ENCODE measurements at places on chromosomes 16 and 17. TPM values are rescaled to one million over a fixed set of nuclear protein-coding genes. Genes with fewer than 3 reads are reported as not detected.
A peak's percentile ranks its signal among the peaks of the same experiment; 100 is the strongest.

- no peak for DNase-seq
Observed at GRCh38 chr17:71011391-71011790, 842.1 kb downstream of the KCNJ2 start.

The AIPL1 gene
- total RNA-seq: not detected

GRCh38 chr17:78359321-78359996 lies 418 bp downstream of the SOCS3 start:
- no peak for DNase-seq

DNA sequence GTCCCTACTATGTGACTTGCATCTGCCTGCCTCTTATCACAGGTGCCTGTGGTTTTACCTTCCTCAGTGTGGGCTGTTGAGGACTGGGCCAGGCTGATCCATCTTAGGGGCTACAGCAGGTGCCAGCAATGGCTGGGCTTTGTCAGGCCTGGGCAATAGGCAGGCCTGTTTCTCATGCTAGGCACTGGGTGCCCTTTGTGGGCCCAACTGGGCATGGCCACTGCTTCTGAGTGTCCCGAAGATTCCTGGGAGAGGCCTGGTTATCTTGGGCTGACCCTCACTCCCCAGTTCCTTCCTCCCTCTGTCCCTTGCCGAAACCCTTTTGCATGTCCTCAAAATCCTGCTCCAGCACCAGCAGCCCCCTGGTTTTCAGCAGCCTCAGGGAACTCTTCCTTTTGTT lies 1024.9 kb downstream of the KCNJ18 start:
- DNase-seq: no peak

- no peak for DNase-seq
Observed at GRCh38 chr17:80646328-80646727, 101.7 kb downstream of the RPTOR start.

- no peak for DNase-seq
Observed at GRCh38 chr17:68182940-68183551, 64.8 kb upstream of the AMZ2 start.

- no peak for DNase-seq
Observed at GRCh38 chr16:21608639-21609328, 9.4 kb downstream of the METTL9 start.

DNA sequence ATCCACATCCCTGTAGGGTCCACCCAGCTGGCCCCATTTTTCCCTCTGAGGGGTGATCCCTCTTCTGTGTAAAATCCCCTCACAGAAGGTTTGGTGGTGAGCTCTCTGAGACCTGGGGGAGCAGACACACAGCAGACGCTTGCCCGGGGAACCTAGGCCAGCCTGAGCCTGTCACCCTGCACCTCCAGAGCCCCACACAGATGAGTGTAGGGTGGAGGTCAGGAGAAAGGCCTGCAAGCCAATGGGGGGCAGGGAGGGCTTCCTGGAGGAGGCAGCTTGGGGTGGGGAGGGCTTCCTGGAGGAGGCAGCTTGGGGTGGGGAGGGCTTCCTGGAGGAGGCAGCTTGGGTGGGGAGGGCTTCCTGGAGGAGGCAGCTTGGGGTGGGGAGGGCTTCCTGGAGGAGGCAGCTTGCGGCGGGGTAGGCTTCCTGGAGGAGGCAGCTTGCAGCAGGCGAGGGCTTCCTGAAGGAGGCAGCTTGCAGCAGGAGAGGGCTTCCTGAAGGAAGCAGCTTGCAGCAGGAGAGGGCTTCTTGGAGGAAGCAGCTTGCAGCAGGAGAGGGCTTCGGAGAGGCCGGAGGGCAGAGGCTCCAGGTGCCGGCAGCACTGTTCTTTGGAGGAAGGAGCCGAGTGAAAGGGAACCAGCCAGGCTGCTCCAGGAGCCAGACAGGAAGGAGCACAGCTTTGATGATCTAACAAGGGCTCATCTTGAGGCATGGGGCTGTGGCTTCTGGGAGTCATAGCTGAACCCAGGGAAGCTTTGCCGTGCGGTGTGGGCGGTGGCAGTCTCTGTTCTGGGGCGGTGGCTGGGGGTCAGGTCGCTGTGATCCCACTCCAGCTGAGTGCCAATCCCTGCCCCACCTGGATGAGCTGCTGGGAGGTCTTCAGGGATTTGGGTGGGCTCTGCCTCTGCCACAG lies 83.7 kb upstream of the ZNF469 start:
- DNase-seq: no peak

The SCNN1B gene
- 1.3 TPM for total RNA-seq

GRCh38 chr17:47741793-47742145 lies 8.7 kb downstream of the TBX21 start:
- DNase-seq: no peak

The TMEM220 gene
- 15.4 TPM for total RNA-seq

DNA sequence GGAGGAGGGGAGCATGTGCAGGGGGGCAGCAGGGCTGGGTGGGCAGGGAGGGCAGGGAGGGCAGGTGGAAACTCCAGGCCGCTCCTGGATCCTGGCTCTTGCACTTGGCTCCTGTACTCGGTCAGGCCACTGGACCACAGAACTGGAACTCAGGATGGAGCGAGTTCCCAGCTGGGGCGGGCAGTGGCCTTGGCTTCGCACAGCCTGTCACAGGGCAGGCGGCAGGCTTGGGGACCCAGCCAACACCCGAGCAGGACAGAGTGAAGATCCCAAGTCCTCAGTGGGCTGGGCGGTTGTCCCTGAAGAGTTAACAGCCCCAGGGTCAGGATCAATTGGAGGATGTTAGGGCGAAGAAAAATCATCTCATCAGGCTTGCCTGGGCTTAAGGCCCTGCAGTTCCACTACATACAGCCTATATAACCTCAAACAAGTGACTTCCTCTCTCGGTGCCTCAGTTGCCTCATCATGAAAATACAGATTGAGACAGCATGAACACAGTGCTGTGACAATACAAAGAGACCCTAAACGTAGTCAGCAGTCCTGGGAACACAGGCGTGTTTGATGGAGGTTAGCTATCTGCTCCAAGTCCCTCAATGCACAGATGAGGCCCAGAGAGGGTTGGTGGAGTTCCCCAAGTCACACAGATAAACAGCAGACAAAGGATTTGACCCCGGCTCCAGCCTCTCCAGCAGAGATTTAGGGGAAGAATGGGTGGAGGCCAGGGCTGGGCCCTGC lies 21.9 kb downstream of the ZNF423 start:
- DNase-seq: peak; percentile 69

The CCL13 gene
- 5.4 TPM for total RNA-seq

- no peak for DNase-seq
Observed at GRCh38 chr17:68277807-68278206, 13.1 kb downstream of the SLC16A6 start.

DNA sequence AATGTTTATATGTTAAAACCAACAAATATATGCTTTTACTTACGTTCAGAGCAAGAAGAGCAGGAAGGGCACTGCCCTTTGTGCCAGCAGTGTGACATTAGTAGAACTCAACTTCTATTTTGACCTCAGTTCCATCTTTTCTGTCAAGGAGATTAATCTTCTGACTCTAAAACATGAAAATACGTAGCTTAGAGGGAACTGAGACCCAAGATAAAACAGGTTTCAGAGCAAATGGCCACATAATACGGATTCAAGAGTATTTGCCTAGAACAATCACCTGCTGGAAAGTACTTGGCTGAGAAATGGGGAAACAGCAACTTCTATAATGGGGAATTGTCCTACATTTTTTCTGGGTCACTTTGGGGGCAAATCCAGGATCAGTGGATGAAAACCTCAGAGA lies 22.2 kb downstream of the MYL4 start:
- DNase-seq: no peak

GRCh38 chr16:86975445-86975844 lies 341.7 kb downstream of the C16orf95 start:
- DNase-seq: peak; percentile 75

DNA sequence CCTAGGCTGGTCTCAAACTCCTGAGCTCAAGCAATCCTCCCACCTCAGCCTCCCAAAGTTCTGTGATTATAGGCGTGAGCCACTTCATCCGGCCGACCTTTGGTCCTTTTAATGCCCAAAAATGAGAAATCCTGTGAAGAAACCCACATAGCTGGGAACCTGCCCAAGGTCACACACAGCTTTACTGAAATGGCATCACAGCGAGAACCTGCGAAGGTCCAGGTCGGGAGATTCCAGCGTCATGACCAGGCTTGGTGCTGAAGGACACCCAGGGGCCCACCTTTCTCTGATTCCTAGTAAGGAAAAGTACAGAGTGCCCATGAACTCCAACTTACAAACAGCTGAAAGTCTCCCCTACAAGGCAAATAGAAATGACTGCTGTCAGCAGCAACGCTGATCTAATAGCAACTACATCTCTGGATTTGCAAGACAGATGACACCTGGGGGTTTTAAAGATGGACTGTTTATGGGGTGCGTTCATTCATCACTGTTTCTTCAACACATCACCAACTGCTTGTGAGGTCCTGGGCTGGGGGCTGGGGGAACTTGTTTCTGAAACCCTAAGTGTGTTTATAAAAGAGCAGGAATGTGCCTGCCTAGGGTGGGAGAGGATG lies 24.5 kb upstream of the DNAH17 start:
- peak; percentile 26 for DNase-seq

The ENDOV gene
- 18.2 TPM for total RNA-seq

The SHISA9 gene
- total RNA-seq: 0.10 TPM

DNA sequence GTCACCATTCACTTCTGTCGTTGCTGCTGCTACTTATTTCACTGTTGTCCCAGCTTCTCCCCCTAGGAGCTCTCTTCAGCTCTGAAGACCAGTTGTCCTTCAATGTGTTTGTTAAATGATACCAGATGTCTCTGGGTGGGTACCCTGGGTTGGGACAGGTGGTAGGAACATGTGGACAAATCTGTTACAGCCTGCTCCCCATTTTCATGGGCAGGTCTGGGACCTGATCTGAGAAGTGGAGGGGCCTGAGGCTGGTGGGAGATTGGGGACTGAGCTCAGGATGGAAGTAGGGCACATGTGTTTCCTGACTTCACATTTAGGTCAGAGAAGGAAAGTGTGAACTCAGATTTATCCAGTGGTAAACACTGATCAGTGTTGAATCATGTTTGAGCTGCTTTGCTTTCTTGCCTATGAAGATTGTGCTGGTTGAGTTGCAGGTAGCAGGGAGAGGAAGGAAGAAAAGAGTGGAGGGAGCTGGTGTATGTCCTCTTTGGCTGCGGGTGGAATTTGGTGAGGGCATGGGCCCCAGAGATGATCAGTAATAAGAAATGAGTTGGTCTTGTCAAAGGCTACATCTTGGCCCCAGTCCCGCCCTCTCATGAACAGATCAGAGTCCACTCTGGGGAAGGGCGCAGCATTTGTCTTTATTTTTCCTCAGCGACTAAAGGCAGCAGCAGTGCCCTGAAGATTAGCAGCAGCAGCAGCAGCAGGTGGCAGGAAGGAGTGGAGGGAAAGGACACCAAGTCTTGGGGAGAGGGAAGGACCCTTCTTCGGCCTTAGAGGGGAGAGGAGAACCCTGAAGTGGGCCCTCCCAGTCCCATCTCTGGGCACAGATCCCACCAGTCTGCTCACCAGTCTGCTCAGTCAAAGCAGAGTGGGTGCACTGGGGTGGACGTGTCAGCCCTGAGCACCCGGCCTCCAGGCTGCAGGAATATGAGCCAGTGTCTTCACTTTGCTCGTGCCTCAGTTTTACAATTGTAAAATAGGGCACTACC lies 6.1 kb upstream of the EFTUD2 start:
- DNase-seq: peak; percentile 54

The SOX15 gene
- 2.4 TPM for total RNA-seq

GRCh38 chr17:17514361-17514992 lies 18.3 kb upstream of the RASD1 start:
- DNase-seq: peak; percentile 40

- no peak for DNase-seq
Observed at GRCh38 chr16:81469710-81470535, 25.3 kb downstream of the CMIP start.

DNA sequence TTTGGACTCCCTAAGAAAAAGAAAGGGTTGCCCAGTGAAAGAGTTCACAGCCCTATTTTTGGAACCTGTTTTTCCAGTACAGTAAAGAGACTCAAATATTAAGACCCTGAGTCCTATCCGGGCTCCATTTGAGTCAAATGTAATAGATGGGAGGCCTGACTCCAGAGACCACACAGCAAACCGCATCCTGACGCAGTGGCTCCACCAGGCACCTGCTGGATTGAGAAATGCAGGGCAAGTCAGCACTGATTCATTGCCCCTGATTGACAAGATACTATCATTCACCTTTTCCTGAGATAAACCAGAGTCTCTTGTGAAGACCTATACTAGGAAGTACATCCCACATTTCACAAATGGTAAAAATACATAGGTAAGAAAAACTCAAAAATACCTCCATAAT lies 715.7 kb upstream of the SOX9 start:
- DNase-seq: no peak

DNA sequence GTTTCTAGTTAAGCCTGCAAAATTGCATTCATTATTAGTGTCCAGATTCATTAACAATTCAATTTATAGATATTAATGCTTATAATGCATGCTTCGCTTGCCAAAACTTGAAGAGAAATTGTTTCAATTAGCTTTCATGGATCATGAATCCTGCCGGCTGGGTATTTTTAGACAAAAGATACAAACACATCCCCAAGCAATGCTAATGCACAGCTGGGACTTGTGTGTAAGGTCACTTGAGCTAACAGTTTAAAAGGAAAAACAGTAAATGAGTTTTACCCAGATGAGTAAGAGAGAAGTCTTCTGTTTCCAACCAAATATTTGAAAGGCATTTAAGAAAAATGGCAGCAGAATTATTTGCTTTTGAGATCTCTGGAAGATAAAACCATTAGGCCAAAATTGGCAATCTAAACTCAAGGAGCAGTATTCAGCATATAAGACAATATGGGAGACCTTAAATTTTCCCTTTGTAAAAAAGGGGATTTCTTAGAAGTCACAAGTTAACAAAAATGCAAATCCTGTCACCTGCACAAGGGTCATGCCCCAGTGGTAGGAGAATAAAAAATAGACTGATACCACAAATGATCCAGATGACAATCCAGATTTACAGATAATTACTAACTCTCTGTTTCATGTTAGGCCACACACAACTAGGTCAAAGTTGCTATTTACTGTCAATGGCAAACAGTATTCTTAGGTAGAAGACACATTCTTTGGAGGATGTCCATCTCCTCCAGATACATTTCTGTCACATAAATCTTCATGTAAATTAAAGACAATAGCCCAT lies 418.4 kb upstream of the PMFBP1 start:
- DNase-seq: no peak

DNA sequence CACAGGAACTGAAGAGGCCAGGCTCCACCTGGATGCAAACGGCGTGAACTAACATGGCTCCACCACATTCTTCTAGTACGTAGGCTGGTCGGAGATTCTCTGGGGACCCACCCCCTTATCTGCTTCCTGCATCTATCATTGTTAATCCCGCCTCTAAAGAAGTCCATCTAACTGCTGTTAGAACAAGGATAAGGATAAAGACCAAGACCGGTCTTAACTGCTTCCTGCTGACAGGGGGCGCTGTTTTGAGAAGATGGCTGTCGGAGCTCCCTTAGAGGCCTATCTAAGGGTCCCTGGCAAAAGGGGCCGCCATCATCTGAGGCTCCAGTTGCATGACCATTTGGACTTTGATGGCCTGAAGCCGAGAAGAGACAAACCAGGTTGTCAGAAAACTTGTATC lies 25.8 kb upstream of the TNFSF12 start:
- DNase-seq: no peak

The TMEM132E gene
- 0.29 TPM for total RNA-seq

The KRT31 gene
- total RNA-seq: not detected

GRCh38 chr16:57810197-57811031 lies 8.1 kb upstream of the KIFC3 start:
- DNase-seq: peak; percentile 90

The CIITA gene
- total RNA-seq: 19.6 TPM

The PMP22 gene
- 113 TPM for total RNA-seq

GRCh38 chr16:81237282-81237681 lies 1.2 kb upstream of the BCO1 start:
- no peak for DNase-seq

The HOXB6 gene
- 16.8 TPM for total RNA-seq
